ENCODE measurements at places on chromosomes 5 and 9. TPM values are rescaled to one million over a fixed set of nuclear protein-coding genes. Genes with fewer than 3 reads are reported as not detected.

Gene PKD2L2
- not detected for total RNA-seq

Gene SPIN1
- total RNA-seq: 86.8 TPM

Gene CRHBP
- not detected for total RNA-seq

Gene KCNV2
- total RNA-seq: not detected

Gene ADGRD2
- 0.34 TPM for total RNA-seq

Gene RLN2
- total RNA-seq: 0.34 TPM

Gene ZBTB34
- 7.2 TPM for total RNA-seq

Gene MAST4
- 73.2 TPM for total RNA-seq

Gene STK32A
- 3.1 TPM for total RNA-seq

Gene ABITRAM
- total RNA-seq: 10.9 TPM

Gene SLC38A9
- total RNA-seq: 56.8 TPM

Gene CCL19
- total RNA-seq: not detected

Gene TNC
- total RNA-seq: 483 TPM

Gene CCNJL
- total RNA-seq: 4.1 TPM

Gene LRRC19
- not detected for total RNA-seq

Gene RNF183
- total RNA-seq: not detected

Gene SLC34A3
- total RNA-seq: under 0.01 TPM

Gene ASPN
- total RNA-seq: not detected

Gene CDC25C
- 0.34 TPM for total RNA-seq

Gene WDR55
- 30.7 TPM for total RNA-seq

Gene PLAC8L1
- total RNA-seq: not detected

Gene SPATA9
- not detected for total RNA-seq

Gene ARL14EPL
- not detected for total RNA-seq

Gene CCNI2
- 0.28 TPM for total RNA-seq

Gene SPINK7
- 37.3 TPM for total RNA-seq

Gene CDX1
- total RNA-seq: not detected

Gene ANKRD55
- not detected for total RNA-seq

Gene SLC44A1
- 74.0 TPM for total RNA-seq

Gene SPATA31A6
- not detected for total RNA-seq

Gene TBC1D2
- total RNA-seq: 60.1 TPM

Gene GALT
- total RNA-seq: 12.3 TPM

Gene GGTA1
- total RNA-seq: under 0.01 TPM

Gene EIF4E1B
- total RNA-seq: not detected

Gene IFNA13
- total RNA-seq: not detected

Gene PCDHA2
- under 0.01 TPM for total RNA-seq

Gene AGPAT2
- total RNA-seq: 42.0 TPM

Gene C5orf58
- total RNA-seq: not detected

Gene HIGD2A
- 26.3 TPM for total RNA-seq

Gene CCL27
- 0.34 TPM for total RNA-seq

Gene ROR2
- 1.1 TPM for total RNA-seq

Gene LECT2
- not detected for total RNA-seq

Gene GLRA1
- total RNA-seq: not detected

Gene NEUROG1
- total RNA-seq: not detected

Gene SLC46A2
- not detected for total RNA-seq

Gene F12
- total RNA-seq: 9.8 TPM

Gene SURF1
- 16.4 TPM for total RNA-seq

Gene FAM151B
- 2.8 TPM for total RNA-seq

Gene FOXD4L6
- under 0.01 TPM for total RNA-seq

Gene MRPL41
- 63.2 TPM for total RNA-seq

Gene PCDHB12
- total RNA-seq: 0.28 TPM

Gene LOX
- 0.34 TPM for total RNA-seq

Gene EIF4EBP3
- total RNA-seq: 3.1 TPM
